ENCODE measurements at places on chromosomes 7 and 10.

DNA sequence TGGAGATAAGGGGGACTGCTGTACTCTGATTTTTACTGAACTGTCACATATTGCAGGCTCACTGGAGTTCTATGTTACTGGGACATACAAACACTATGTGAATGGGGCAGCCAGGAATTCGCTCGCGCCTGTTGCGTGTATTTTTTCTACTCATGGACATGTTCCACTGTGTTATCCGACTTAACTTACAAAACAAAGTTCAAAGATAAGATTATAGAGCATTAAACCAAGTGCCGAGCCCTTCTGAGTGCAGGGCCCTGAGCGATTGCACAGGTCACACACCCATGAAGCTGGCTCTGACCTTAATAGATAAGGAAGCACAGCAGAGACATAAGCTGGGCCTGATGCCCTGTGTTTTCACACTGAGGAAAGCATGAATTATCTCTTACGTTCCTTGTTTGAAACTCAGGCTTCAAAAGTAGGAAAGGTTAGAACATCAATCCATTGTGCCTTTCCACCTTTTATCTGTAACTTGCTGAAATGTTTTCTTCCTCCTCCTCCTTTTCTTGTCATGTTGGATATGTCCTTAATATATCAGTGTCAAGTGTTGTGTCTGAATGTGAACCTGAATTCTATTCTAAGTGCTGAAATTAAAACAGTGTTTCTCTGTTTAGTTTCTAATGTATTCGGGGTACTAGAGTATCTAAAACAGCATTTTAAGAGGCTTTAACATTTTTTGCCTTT lies 273.8 kb downstream of the AUTS2 start:
- DNase-seq, result no peak

DNA sequence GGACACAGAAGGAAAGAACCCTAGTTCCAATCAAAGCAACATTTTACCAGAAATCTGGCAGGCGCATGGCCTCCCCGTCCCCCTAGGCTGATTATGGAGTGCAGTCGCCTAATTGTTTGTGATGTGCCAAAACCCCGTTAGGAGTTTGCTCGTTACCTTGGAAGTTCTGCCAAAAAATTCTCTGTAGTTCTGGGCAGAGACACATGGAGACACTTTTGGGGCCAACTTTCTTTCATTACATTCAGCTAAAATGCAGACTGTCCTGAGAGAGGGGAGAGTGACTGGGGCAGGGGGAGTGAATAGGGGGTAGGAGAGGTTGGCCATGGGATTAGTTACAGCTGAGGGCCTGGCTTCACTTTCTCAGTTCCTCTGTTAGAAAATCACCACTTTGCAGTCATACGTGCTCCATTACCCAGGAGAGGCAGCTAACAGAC lies 158.0 kb upstream of the NPVF start:
- DNase-seq, result no peak

GRCh38 chr10:123135415-123136141 lies at the start of gene HMX3:
TSS of gene HMX3 (plus strand) at chr10:123135970. CDS start at chr10:123136051, 81 bp downstream.
- DNase-seq, result no peak

- no peak for DNase-seq
Measured at GRCh38 chr7:153188630-153189029, 429.1 kb downstream of the ACTR3B start.

DNA sequence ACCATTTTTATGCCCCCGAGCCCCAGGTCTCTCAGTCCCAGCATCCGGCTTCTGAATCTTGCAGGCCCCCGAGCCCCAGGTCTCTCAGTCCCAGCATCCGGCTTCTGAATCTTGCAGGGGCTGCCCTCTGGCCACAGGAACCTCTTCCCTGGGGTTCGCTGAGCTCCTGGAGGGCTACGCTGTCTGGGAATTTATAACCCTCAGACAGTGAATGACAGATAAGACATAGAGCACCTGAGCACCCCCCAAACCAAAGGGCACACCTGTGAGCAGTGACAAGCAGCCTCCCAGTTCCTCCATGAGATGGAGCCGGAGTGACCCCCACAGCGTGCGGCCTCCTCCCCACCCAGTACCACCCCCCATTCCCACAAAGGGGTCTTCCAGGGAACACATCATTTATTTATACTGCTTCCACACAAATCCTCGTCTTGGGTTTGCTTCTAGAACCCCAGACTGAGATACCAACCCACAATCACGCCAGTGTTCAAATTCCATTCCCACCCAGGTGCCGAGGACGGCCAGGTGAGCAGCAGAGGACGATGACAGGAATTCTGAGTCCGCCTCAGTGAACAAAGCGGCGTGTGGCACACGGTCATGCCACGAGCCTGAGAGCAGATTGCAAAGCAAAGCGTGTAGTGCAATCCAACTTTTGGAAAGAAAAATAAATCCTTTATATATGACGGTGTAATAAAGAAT lies 57.7 kb upstream of the FAM20C start:
- DNase-seq, result no peak

- no peak for DNase-seq
Measured at GRCh38 chr7:22256541-22257096, 100.3 kb downstream of the RAPGEF5 start.

- no peak for DNase-seq
Measured at GRCh38 chr7:42734568-42734967, 177.3 kb downstream of the C7orf25 start.

- no peak for DNase-seq
Measured at GRCh38 chr10:102116656-102117055, 3.5 kb downstream of the LDB1 start.

GRCh38 chr7:14583518-14583917 lies 319.0 kb downstream of the DGKB start:
- no peak for DNase-seq

DNA sequence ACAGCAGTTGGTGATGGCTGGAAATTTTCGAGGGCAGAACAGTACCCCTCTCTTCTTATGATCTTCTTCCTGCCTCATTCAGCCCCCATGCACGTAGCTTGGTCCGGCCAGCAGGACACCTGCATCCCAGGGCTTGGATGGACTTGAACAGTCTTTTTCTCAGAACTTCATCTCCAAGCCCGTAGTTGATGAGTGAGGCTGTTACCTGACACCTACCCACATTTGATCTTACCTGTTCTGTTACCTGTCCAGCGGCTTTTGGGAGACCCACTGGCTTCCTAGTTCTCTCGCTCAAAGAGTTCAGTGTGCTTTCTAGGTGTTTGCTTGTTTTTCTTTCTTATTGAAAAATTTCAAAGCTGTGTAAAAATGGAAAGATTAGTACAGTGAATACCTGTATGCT lies 212.2 kb downstream of the CUX1 start:
- DNase-seq, result no peak

DNA sequence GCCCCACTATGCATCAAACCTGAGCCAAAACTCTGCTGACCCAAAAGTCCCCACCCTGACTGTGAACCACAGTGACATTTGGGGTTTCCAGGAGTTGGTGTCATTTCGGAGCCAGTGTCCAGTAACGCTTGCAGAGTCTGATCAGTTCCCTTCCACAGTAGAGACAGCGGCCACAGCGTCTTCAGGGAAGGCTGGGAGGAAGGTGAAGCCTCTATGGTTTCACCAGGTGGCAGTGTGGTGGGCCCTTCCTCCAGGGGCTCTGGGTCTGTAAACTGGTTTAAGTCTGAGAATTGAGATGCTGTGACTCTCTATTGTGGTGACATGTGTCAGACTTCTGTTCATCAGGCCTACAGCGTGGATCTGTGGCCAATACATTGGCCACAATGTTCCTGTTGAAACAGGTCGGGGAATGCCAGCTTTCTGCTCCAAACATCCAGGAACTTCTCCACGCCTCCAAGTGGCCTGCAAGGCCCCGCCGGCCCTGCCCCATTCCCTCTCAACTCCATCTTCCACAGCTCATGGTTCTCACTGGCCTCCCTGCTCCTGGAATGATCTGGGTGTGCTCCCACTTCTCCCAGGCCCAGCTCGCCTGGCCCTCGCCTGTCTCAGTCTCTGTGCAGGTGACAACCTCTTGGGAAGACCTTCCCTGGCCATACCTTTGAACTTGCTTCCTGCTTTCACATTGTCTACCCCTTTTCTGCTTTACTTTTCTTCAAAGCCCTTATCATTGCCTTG lies 124.5 kb upstream of the FAM20C start:
- no peak for DNase-seq

GRCh38 chr7:527723-528122 lies 8.1 kb upstream of the PDGFA start:
- DNase-seq, result no peak

- no peak for DNase-seq
Measured at GRCh38 chr10:108783897-108784296, 1139.4 kb downstream of the XPNPEP1 start.

- no peak for DNase-seq
Measured at GRCh38 chr7:50121286-50121685, 28.2 kb upstream of the ZPBP start.

DNA sequence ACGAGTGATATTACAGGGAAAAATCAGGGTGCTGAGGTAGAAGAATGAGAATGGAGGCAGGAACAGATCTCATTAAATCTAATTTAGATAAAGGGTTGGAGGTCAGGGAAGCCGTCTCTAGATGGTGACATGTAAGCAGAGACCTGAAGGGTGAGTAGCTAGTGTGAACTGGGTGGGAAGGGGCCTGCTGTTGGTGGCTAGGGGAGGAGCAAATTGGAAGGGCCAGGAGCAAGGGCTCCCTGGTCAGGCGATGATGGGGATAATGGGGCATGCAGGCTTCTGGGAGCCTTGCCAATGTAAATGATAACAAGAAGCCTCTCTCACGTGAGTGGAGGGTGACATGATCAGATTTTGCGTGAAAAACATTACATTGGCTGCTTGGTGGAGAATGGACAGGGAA lies 76.3 kb downstream of the WDFY4 start:
- DNase-seq, result peak; percentile 38

GRCh38 chr7:24980534-24981170 lies 674 bp upstream of the OSBPL3 start:
- DNase-seq, result no peak

DNA sequence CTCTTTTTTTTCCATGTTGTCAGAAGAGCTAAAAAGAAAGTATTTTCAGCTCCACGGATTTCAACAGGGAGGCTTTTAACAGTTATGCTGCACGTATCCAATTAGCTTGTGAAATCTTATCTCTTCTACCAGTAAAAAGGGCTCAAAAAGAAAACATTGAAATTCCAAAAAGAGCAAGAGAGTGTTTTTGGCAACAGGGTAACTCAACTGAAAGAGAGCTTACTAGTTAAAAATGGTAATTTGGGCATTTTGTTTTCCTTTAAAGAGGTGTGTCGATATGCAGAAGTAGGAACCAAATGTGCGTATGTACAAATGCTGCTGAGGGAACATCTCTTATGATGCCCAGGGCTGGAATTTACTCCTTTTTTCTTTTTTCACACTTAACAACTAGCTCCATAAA lies 292.8 kb downstream of the PRKG1 start:
- no peak for DNase-seq

DNA sequence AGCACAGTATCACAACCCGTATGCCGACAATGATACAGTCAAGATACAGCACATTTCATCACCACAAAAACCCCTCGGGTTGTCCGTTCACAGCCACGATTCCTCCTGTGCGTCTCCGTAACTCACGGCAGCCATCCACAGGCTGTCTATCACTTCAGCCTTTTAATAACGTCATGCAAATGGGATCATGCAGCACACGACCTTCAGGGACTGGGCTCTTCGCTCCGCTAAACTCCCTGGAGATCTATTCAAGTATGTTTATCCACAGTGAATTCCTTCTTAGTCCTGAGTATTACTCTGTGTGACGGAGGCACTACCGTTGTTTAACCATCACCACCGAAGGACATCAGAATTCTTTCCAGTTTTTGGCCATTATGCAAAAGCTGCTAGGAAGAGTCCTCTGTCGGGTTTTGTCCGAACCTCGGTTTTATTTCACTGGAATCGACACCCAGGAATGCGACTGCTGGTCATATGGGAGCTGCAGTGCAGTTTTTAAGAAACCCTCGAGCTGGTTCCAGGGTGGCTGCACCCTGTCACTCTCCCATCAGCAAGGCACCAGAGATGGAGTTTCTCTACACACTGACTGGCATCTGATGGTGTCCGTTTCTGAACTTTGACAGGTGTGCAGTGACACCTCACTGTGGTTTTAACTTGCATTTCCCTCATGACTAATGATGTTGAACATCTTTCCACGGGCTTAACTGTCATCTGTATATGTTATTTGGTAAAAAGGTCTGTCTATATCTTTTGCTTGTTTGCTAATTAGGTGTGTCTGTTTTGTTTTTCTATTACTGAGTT lies 193.6 kb downstream of the MAD1L1 start:
- no peak for DNase-seq

DNA sequence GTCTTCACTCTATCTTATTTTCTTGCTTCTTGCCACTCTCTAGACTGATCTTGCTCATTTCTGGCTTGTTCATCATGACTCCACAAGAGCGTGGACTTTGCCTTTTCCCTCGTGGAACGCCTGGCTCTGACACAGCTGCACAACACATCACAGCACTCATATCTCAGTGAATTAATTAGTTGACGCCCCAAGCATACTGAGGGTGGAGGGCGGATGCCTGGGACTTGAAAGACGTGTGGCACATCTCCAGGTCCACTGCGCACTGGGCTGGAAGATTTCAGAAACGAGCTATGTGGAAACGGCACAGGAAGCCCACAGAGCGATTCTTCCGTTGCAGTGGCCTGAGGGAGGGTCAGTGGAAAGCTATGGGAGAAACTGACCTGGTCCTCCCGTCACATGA lies 23.6 kb upstream of the PLEKHA1 start:
- no peak for DNase-seq

- DNase-seq, result no peak
Measured at GRCh38 chr10:58943256-58943890, 233.1 kb upstream of the PHYHIPL start.

GRCh38 chr10:97849687-97850402 lies at the start of gene GOLGA7B:
TSS of gene GOLGA7B (plus strand) at chr10:97849843. CDS start at chr10:97850304, 461 bp downstream.
- peak; percentile 47 for DNase-seq

DNA sequence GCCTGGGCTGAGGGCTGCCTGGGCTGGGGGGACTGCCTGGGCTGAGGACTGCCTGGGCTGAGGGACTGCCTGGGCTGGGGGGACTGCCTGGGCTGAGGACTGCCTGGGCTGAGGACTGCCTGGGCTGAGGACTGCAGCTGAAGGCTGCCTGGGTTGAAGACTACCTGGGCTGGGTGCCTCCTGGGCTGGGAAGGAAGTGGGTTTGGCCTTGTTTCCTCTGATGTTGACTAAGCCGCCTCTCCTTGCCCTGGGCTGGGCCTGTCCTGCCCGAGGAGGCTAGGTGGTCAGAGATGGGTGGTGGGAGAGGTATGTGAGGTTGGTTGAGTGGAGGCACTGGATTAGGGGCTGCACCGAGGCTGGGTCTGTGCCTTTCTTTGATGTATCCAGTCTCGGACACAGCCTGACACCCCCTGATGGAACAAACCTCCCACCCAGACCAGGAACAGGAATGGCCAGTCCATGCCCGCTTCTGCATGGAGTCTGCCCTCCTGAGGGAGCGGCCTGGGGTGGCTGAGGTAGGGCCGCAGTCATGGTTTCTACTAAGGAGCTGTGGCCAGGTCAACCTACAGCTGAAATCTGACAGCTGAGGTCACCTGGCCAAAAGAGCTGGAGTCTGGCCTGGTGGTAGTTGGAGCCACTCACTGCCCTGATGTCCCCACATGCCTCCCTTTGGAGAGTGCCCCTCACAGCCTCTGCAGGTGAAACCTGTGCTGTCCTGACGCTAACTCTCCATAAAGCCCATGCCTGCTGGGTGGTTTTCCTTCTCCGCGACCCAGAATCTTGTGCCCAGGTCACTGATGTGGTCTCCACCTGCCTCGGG lies 22.3 kb downstream of the SCART1 start:
- DNase-seq, result no peak

- DNase-seq, result no peak
Measured at GRCh38 chr10:77179015-77179695, 458.5 kb downstream of the KCNMA1 start.

GRCh38 chr10:104862-105565 lies 30.2 kb upstream of the ZMYND11 start:
- peak; percentile 66 for DNase-seq

GRCh38 chr7:128726059-128726736 lies 13.0 kb upstream of the CALU start:
- no peak for DNase-seq

- no peak for DNase-seq
Measured at GRCh38 chr7:40726559-40726958, 591.8 kb downstream of the SUGCT start.
